ENCODE measurements at places on chromosomes 13 and 19.
A peak's percentile ranks its signal among the peaks of the same experiment; 100 is the strongest.

DNA sequence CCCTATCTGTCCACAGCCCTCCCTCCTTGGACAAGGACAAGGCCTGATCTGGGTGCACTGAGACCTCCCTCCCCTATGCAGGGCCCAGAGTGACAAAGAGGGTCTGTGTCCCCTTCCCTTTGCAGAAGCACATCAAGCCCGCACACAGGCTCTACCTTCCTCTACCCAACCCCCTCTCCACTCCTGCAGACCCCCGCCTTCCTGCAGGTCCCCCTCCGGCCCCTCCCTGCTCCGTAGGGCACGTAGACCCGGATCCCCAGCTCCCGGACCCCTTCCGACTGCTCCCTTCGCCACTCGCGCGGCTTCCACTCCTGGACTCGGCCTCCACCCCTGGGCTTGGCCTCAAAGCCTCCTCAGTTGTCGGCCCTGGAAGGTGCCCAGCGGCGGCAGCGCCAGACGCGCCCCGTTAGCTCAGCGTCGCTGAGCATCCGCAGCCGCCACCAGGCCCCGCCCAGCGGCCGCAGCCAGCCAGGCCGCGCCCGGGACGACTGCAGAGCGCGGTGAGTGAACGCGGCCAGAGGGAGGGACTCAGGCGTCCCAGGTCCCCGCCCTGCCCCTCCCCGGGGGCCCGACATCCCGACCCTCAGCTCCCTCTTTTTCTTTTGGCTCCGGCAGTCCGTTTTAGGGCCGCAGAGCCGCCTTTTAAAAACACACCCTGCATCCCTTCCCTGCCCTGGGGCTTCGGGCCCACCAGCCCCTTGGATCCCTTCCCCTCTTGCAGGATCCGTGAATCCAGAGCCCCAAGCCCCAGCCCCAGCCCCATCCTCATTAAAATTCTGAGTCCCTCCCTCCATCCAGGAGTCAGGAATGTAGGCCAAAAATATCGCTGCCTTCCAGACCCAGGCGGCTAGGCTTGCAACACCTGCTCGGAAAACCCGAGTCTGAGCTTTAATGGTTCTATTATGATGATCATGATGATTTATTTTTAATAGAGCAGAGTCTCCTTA lies 1.5 kb upstream of the MYADM start:
- DNase-seq: peak; percentile 56

GRCh38 chr13:41034881-41035280 lies 15.8 kb upstream of the ELF1 start:
- DNase-seq: no peak

- no peak for DNase-seq
Observed at GRCh38 chr19:10299545-10300458, 9.8 kb downstream of the ZGLP1 start.

GRCh38 chr13:112859817-112860190 lies 109.2 kb upstream of the MCF2L start:
- no peak for DNase-seq

- DNase-seq: no peak
Observed at GRCh38 chr19:19597809-19598306, 20.6 kb downstream of the PBX4 start.

DNA sequence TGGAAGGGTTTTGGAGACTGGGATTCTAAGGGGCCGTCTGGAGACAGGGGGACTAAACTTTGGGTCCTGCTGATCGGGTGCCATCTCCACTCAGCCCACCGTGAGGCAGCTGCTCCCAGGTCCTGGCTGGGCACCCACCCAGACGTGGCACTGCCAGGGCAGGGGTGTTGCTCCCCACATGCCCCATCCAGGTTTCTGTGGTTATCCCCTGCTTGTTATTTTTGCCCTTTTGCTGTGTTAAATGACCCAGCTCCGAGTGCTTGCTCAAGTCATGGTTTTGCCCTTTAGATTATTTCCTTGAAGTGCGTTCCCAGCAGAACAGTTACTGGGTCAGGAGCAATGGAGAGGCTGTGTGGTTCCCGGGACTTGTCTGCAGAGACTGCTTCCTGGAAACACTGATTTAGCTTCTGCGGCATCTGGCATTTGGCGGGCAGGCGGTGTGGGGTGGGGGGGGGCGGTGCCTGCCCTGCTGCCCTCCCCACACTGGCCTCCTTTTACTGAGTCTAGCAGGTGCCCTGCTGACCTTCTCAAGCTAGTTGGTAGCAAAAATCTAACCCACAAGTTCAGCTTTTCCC lies 1.9 kb downstream of the RAB11B start:
- DNase-seq: no peak

- DNase-seq: no peak
Observed at GRCh38 chr13:49437705-49438104, 6.2 kb downstream of the CAB39L start.

DNA sequence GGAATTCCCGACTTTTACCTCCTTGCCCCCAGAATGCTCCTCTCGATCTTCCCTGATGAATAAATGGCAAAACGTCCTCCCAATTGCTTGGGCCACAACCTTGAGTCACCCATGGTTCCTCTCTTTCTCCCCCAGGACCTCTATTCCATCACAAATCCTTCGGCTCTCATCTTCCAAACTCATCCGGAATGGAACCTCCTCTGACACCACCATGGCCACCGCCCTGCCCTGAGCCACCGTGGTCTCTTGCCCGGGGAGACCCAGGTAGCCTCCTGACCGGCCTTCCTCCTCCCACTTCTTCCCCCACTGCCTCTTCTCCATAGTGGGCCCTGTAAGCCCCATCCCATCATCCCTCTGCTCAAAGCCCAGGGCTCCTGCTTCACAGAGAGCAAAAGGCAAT lies 4.9 kb downstream of the SLC7A10 start:
- no peak for DNase-seq

GRCh38 chr19:18700501-18701249 lies 17.2 kb downstream of the CRTC1 start:
- DNase-seq: peak; percentile 54

- DNase-seq: no peak
Observed at GRCh38 chr13:102569488-102569887, 27.3 kb upstream of the TPP2 start.

GRCh38 chr19:4971424-4971793 lies 2.5 kb downstream of the KDM4B start:
- no peak for DNase-seq

DNA sequence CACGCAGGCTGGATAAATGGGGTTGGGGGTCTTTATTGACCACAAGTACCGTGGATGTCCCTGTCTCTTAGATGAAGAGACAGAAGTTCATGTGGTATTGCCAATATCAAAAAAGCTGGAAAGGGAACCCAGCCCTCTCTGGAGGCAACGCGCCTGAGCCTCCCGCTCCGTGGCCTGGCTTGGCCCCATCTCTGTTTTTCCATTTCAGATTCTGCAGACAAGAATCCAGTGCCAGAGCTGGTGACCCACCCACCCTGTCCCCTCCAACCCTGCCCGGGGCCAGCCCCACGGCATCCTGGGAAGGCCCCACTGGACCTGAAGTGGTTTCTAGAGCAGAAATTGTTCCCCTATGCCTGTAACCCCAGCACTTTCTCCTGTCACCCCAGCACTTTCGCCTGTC lies 57.7 kb downstream of the PTPRS start:
- DNase-seq: no peak

GRCh38 chr19:51097166-51097738 lies 11.0 kb downstream of the CTU1 start:
- peak; percentile 47 for DNase-seq

DNA sequence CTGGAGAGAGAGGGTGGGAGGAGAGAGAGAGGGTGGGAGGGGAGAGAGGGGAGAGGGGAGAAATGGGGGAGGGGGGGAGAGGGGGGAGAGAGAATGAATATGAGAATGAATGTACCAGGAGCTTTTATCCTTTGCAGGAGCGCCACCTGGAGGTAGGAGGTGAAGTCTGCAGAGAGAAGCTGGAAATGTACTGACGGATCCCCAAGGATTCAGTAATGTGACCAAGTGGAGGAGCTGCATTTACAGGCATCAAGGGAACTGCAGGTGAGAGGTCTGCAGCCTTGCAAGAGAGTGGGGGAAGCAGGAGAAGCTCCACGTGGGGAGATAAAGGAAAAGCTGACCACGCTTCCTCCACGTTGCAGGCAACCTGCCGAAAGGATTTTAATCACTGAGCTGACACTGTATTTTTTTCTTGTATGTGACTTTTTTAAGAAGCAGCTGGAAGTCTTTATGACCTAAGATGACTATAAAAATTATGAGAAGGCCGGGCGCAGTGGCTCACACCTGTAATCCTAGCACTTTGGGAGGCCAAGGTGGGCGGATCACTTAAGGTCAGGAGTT lies 33.7 kb downstream of the VSTM1 start:
- DNase-seq: peak; percentile 6

GRCh38 chr13:44605275-44605674 lies 29.1 kb upstream of the TSC22D1 start:
- no peak for DNase-seq

DNA sequence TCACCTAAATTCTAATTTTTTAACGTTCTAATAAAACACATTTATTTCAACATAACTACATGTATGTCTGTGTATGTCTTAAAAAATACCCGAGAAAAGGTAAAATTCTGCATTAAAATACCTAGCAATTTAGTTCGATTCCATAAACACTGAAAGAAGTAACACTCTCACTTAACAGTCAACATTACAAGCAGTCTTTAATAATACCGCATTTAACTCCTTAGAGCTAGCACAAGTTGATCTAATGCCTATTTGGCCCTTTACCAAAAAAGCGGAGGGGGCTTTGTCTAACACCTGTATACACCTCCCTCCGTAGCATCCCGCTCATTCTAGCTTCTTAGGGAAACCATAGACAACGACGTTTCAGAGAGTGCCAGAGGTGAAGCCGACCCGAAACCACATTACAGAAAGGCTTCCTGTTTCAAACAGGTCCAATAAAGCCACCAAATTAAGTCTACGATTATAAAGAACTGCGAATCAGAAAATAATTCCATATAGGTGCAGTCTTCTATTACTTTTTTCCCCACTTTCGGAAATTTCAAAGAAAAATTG lies 1.2 kb downstream of the SPART start:
- DNase-seq: no peak

DNA sequence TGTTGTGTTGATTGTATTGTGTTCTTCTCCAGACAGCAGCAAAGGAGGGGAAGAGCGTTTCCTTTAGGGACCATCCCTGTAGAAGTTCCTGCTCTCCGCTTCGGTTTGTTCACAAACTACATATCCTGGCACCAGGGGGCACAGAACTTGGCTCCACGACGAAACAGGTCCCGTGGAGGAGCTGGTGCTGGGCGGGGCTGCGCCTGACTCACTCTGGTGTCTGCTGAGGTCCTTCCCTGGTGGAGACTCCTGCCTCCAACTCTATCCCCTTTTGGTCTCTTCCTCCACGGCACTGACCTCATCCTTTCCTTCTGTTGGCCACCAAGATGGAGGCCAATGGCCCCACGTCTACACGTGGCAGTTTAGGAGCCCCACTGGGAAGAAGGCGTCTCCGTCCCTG lies 14.7 kb downstream of the TMPRSS9 start:
- DNase-seq: no peak

DNA sequence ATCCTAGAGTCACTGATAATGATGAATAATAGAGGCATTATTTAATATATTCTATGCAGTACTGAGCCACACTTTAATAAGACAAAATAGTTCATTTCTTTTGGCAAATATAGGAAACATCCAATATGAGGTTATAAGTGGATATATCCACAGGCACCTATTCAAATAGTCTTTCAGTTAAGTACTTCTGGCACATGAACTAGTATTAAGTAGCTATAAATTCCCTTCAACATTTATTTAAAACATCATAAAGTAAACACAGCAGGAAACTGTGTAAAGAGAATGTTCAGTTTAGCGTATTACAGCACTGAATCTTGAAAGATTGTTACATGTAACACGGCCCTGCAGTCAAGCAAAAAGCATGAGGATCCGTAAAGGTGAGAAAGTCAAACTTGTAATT lies 463.3 kb upstream of the KLF12 start:
- no peak for DNase-seq

GRCh38 chr13:31930901-31931522 lies 100.6 kb upstream of the FRY start:
- DNase-seq: no peak

- DNase-seq: peak; percentile 82
Observed at GRCh38 chr19:17847538-17848366, at the start of gene JAK3. TSS of gene JAK3 (minus strand) at chr19:17847982. CDS start at chr19:17844417, 3,565 bp downstream.

DNA sequence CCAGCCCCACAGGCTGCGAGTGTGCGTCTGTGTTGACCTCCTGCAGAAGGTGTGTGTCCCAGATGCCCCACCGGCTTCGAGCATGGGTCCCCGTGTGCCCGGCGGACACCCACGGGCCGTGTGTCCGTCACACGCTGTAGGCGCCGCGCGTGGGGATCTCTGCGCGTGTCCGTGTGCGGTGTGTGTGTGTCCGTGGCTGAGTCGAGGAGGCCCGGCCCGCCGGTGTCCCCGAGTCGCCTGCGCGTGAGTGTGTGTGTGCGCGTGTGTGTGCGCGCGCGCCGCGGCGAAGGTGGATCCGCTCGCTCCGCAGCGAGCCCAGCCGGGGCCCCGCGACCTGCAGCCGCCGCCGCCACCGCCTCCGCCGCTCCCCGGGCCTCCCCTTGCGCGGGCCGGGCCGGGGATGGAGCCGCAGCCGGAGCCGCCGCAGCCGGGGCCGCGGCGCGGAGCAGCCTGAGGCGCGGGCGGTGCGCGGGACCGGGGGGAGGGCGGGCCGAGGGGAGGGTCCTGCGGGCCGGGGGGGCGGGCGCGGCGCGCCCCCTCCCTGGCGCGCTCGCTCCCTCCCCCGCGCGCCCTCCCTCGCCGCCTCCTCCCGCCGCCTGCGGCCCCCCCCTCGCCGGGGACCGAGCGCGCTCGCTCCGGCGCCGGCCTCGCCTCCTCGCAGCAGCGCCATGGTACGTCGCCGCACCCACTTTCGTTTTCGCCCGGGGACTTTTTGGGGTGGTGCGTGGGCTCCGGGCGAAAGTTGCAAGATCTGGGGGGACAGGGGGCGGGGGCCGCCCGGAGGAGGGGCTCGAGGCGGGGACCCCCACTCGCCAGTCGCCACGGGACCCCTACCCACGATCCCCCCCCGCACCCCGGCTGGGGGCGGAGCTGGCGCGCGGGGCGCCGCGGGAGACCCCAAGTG lies 7.1 kb upstream of the NFIC start:
- DNase-seq: peak; percentile 44

DNA sequence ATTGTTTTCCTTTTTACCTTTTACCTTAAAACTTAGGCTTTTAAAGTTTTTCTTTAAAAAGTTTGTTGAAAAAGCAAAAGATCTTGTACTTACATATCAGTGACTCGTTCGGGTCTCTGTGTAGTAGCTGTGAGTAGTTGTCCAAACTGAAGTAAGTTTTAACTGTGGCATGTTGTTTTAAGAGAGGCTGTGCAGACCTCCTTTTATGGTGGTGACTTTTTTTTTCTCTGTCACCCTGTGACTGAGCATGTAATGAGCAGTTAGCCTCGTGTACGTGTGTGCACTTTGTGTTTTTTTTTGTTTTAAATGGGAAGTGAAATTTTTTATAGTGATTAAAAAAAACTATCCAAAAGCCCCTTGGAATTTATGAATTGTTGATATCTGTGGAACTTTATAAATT lies at the start of gene GPR183:
GPR183 (minus strand) TSS at position 153 of the 400 bp plus-strand sequence. CDS start 11,254 bp downstream, outside the sequence.
- no peak for DNase-seq

DNA sequence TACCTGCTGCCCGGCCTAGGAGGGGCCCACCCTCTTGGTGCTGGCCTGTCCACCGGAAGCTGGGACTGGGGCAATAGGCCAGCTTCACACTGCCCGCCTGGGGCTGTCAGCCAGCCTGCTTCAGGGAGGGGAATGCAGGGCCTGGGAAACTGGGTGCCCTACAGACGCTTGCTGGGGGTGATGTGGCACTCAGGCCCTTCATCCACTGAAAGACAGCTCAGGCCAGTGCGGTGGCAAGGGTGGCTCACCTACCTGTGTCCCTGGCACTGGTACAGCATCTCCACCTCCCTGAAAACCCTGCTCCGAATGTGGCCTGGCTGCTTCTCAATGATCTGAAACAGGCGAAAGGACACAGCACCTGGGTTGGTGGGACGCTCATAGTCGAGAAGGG lies 7.8 kb downstream of the MKNK2 start:
- no peak for DNase-seq
